ENCODE measurements at places on chromosomes 7 and 10.

DNA sequence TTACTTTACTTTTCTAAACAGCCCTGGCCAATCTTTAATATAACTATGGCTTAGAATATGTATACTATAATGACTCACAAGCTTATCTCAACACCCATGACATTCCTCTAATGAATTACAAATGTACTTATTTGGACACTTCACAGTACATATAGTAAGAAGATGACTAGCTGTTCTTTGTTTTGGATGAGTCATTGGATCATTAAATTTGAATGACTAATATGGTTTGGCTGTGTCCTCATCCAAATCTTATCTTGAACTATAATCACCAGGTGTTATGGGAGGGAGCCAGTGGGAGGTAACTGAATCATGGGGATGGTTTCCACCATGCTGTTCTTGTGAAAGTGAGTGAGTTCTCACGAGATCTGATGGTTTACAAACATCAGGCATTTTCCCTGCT is 807.5 kb upstream of the SORCS1 start:
- no peak for DNase-seq

DNA sequence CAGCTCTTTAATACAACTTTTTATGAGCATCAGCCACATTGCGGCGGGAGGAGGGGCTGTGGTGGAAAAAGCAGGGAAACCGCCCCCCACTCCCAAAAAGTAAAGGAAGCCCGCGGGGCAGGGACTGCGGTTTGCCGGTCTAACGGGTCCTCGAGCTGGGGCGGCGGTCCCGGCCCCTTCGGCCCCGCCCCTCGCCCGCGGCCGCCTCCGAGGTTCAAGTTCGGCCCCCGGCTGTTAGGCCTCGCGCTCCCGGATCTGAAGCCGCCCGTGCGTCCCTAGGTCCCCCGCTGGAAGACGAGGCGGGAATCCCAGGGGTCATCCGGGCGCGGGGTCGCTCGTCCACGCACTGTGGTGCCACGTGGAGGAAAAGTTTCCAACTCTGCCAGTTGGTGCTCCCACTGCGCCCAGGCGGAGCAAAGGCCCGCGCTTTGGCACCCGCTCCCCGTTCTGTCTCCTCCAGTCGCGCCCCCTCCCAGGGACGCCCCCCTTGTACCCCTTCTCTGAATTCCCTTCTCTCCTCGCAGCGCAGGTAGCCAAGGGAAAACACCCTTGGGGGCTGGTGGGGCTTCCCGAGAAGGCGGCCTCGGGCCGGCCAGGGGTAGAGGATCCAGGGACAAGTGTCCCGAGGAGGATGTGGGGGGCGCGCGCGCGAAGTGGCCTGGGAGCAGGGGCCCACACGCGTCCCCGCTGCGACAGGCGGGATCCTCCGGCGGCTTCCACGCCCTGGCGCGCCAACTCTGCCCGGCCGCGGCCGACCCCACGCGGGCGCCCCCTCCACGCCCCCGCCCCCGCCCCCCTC is 798 bp upstream of the AUTS2 start:
- DNase-seq = peak; percentile 34

DNA sequence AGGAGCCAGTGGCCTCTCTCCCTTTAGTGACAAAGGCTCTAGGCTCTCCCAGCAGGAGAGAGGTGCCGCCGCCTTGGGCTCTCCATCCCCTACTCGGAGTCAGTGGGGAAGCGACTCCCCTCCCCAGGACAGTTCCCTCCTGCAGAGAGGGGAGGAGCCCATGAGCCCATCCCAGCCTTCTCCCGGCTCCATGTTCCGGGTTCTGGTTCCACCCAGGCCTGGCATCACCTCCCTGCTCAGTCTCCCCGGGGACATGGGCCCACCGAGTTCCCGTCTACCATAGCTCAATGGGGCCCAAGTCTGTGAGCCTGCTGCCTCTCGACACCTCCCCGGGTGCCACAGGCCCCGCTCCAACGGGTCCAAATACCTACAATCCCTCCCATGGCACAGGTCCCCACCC is 66.5 kb upstream of the DNAAF5 start:
- no peak for DNase-seq

- DNase-seq = no peak
Observed at GRCh38 chr10:61271127-61271780, 181.9 kb downstream of the TMEM26 start.

DNA sequence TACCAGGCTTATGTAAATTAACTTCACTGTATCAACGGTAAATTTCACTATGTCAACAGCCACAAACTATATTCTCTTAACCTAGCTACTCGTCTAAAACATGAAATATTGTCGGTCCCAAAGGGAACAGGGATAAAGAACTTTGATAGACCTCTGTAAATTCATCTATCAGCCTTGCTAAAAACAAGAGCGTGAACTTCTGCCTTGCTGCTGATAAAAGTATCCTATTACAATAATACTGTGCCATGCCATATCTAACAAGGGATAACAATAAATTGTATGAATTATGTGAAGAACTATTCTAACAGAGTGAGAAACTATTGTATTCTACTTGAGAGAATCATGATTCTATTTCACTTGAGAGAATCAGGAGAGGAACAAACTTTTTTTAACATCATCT is 117.2 kb downstream of the CNOT4 start:
- DNase-seq = no peak
